ENCODE measurements at places on chromosomes 3 and 15.

GRCh38 chr3:136142592-136142991 lies 53.5 kb downstream of the MSL2 start:
- DNase-seq: no peak

DNA sequence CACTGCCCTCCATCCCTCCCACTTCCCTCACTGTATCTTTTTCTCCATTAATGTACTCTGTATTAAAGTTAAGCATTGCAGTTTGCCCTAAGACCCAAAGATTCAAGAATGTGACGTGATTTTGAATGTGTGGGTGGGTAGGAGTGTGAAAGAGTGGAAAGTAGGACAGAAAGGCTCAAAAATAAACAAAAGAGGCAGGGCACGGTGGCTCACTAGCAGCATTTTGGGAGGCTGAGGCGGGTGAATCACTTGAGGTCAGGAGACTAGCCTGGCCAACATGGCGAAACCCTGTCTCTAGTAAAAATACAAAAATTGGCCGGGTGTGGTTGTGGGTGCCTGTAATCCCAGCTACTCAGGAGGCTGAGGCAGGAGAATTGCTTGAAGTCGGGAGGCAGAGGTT lies 18.4 kb downstream of the TFRC start:
- DNase-seq: no peak

DNA sequence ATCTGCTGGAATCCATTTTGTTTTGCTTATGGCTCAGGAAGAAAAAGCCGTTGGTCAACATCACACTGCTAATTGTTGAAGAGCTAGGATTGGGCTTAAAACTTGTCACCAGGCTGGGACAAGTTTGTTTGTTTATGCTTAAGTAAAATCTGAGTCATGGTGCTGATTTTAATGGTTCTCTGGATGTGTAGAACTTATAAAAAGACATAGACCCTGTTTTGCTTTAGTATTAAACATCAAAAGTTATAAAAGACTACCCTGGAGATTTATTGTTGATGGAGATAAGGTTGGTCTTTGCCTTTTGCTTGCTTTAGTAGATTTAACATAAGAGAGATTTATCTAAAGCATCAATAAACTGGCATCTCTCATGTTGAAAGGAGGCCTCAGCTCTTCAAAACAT lies 348.2 kb upstream of the GOLIM4 start:
- no peak for DNase-seq

- DNase-seq: no peak
Measured at GRCh38 chr3:138042043-138042442, 32.1 kb downstream of the CLDN18 start.

DNA sequence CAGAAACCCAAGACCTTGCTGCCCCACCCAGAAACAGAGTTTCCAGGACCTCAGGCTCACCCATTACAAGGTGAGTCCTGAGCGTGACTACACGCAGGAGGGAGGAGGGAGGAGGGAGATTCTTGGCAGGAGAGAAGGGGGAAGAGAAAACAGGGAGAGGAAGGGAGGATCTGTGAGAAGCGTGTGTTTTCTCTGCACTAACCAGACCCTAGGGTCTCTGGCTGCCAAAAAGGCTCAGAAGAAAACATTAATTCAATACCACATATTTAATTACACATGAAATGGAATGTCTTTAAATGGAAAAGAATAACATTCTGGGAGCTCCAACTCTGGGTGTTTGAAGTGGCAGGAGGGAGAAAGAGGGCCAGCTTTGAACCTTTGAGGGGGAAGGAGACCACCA lies 309.0 kb downstream of the NTRK3 start:
- DNase-seq: no peak

- DNase-seq: no peak
Measured at GRCh38 chr3:157182879-157183278, 22.9 kb upstream of the CCNL1 start.

DNA sequence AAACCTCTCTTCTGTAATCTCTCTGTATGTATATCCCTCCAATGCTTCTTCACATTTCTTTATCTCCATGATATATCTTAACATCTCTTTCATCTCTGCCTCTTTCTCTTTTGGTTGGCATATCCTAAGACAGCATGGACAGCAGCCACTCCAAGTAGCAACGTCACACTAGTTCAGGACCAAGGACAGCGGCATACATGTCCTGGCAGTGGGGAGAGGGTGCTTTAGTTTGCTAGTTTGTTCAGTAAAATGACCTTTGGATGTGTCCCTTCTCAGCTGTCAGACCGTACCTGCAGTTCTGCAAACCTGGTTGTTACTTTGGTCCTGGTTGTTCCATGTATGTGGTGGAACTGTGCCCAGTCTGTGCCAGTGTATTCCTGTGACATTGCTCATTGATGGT lies 225.6 kb upstream of the ROPN1 start:
- DNase-seq: peak; percentile 89

DNA sequence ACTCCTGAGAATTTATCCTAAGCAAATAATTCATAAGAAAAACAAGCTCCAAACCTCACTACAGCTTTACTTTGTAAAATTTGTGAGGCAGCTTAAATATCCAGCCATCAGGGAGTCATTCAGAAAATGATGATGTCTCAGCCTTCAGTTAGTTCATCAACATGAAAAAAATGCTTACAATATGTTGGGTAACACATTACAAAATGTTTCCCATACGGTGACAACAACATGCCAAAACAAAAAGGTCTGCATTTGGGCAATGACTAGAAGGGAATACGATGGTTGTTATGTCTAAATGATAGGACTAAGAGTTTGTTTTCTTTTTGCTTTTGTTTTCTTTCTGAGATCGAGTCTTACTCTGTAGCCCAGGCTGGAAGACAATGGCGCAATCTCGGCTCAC lies 47.0 kb upstream of the CFAP161 start:
- DNase-seq: no peak

- DNase-seq: peak; percentile 77
Measured at GRCh38 chr3:59857589-59858346, 807.9 kb upstream of the CFAP20DC start.

DNA sequence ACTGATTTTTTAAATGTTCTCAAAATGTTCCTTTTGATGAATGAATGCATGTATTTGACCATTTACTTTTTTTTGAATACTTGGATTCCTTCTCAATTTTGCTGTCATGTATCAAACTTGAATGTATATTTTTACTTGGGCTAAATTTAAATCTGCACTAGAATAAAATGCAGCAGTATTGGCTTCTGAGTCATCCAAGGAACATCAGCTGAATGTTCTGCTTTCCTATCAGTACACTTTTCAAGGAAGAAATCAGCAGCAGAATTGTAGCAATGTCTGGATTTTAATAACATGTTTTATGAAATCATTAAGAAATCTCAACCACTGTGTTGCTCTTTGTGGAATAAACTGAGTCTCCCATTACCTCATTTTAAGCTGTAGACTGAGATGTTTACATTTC lies 57.0 kb upstream of the COL6A6 start:
- no peak for DNase-seq

- DNase-seq: peak; percentile 6
Measured at GRCh38 chr3:139988472-139989156, 53.6 kb downstream of the CLSTN2 start.

- no peak for DNase-seq
Measured at GRCh38 chr3:184097556-184097955, 692 bp downstream of the HTR3E start.

GRCh38 chr3:73465926-73466325 lies 158.8 kb downstream of the PDZRN3 start:
- no peak for DNase-seq

DNA sequence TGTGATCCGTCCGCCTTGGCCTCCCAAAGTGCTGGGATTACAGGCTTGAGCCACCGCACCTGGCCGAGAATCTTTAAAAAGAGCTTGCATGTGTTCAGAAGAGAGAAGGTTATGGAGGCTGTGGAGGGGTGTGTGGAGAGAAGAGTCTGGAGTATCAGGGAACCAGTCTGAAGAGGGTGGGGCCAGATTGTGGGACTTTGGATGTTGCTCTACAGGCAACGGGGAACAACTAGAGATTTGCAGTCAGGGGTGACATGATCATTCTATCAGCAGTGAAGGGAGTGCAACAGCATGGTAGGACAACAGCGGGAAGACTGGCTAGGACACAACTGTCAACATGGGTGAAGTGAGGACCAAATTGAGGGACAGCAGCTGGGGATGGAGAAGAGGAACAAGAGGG lies 8.9 kb downstream of the SCAMP2 start:
- no peak for DNase-seq
